ENCODE measurements at places on chromosomes 7 and 10. TPM values are rescaled to one million over a fixed set of nuclear protein-coding genes. Genes with fewer than 3 reads are reported as not detected.

GRCh38 chr10:120460776-120461175 is 3.7 kb downstream of the PLPP4 start:
- DNase-seq: no peak
- H3K4me1 ChIP-seq: no peaks in the 10 kb centered on the region
- H3K36me3 ChIP-seq: no peaks in the 10 kb centered on the region
- no peak overlapping the region for H3K4me3 ChIP-seq
- H3K27ac ChIP-seq: no peak overlapping the region
- no peaks in the 10 kb centered on the region for H3K27me3 ChIP-seq

- H3K36me3 ChIP-seq: no peaks in the 10 kb centered on the region
- H3K27me3 ChIP-seq: no peaks in the 10 kb centered on the region
- H3K27ac ChIP-seq: no peak overlapping the region
- no peak overlapping the region for H3K4me3 ChIP-seq
- DNase-seq: no peak
- H3K4me1 ChIP-seq: peaks cover 4% of the 10 kb centered on the region
These were observed 15.9 kb upstream of the AKR1E2 start for GRCh38 chr10:4810092-4810491.

- no peak for DNase-seq
- H3K27me3 ChIP-seq: no peaks in the 10 kb centered on the region
- no peak overlapping the region for H3K4me3 ChIP-seq
- H3K4me1 ChIP-seq: no peaks in the 10 kb centered on the region
- H3K36me3 ChIP-seq: no peaks in the 10 kb centered on the region
- H3K27ac ChIP-seq: no peak overlapping the region
These were observed 110.7 kb downstream of the LRMDA start for GRCh38 chr10:75542084-75542483.

- DNase-seq: no peak
- no peak overlapping the region for H3K4me3 ChIP-seq
- no peak overlapping the region for H3K27ac ChIP-seq
- H3K27me3 ChIP-seq: no peaks in the 10 kb centered on the region
- no peaks in the 10 kb centered on the region for H3K36me3 ChIP-seq
- H3K4me1 ChIP-seq: peaks cover 66% of the 10 kb centered on the region
These were observed 70.5 kb upstream of the SP4 start for GRCh38 chr7:21357151-21358097.

DNA sequence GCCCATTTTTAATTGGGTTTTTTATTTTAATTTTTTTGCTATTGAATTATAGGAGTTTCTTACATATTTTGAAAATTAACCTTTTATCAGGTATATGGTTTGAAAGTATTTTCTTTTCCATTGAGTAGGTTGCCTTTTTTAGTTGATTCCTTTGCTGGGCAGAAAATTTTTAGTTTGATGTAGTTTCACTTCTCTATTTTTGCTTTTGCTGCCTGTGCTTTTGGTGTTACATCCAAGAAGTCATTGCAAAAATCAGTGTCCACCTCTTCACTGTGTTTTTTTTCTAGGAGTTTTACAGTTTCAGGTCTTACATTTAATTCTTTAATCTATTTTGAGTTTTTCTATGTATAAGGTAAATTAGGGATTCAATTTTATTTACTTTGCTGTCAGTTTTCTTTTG is 129.8 kb upstream of the FERD3L start:
- DNase-seq: no peak
- no peak overlapping the region for H3K4me3 ChIP-seq

GRCh38 chr7:134532180-134532953 is 5.0 kb downstream of the AKR1B10 start:
- H3K4me3 ChIP-seq: no peak overlapping the region
- no peaks in the 10 kb centered on the region for H3K4me1 ChIP-seq
- DNase-seq: no peak
- no peak overlapping the region for H3K27ac ChIP-seq
- no peaks in the 10 kb centered on the region for H3K27me3 ChIP-seq

- DNase-seq: no peak
- H3K27ac ChIP-seq: no peak overlapping the region
- H3K36me3 ChIP-seq: no peaks in the 10 kb centered on the region
- H3K27me3 ChIP-seq: no peaks in the 10 kb centered on the region
- no peak overlapping the region for H3K4me3 ChIP-seq
- no peaks in the 10 kb centered on the region for H3K4me1 ChIP-seq
These were observed 374.8 kb upstream of the AKR1E2 start for GRCh38 chr10:4450981-4451908.

- H3K4me1 ChIP-seq: peaks cover 13% of the 10 kb centered on the region
- H3K27ac ChIP-seq: peak overlapping the region; percentile 94
- no peaks in the 10 kb centered on the region for H3K36me3 ChIP-seq
- no peaks in the 10 kb centered on the region for H3K27me3 ChIP-seq
- peak overlapping the region; percentile 59 for H3K4me3 ChIP-seq
- no peak for DNase-seq
These were observed 23.0 kb downstream of the ZFAND2A start for GRCh38 chr7:1136841-1137516.

- H3K27me3 ChIP-seq: no peaks in the 10 kb centered on the region
- no peaks in the 10 kb centered on the region for H3K36me3 ChIP-seq
- H3K4me1 ChIP-seq: no peaks in the 10 kb centered on the region
- DNase-seq: no peak
- H3K27ac ChIP-seq: no peak overlapping the region
- no peak overlapping the region for H3K4me3 ChIP-seq
These were observed 106.8 kb downstream of the POLL start for GRCh38 chr10:101481256-101481655.

GRCh38 chr7:11638011-11638774 is 193.8 kb downstream of the THSD7A start:
- H3K4me1 ChIP-seq: no peaks in the 10 kb centered on the region
- no peaks in the 10 kb centered on the region for H3K27me3 ChIP-seq
- H3K36me3 ChIP-seq: no peaks in the 10 kb centered on the region
- no peak overlapping the region for H3K27ac ChIP-seq
- no peak for DNase-seq

- H3K4me3 ChIP-seq: no peak overlapping the region
- no peaks in the 10 kb centered on the region for H3K36me3 ChIP-seq
- H3K4me1 ChIP-seq: no peaks in the 10 kb centered on the region
- no peak for DNase-seq
- H3K27ac ChIP-seq: no peak overlapping the region
These were observed 558.7 kb upstream of the VSTM2A start for GRCh38 chr7:53983480-53983879.

GRCh38 chr7:91940572-91941341 is at the start of gene AKAP9:
AKAP9 (plus strand) TSS chr7:91940862; CDS start chr7:91941100, 238 bp downstream.
- H3K36me3 ChIP-seq: no peaks in the 10 kb centered on the region
- peak within 1 kb of the TSS; percentile 93 for H3K4me3 ChIP-seq
- H3K4me1 ChIP-seq: peaks cover 26% of the 10 kb centered on the region
- peak within 1 kb of the TSS; percentile 92 for H3K27ac ChIP-seq
- peak; percentile 87 for DNase-seq
- H3K27me3 ChIP-seq: no peaks in the 10 kb centered on the region

GRCh38 chr7:126715076-126715475 is 537.7 kb downstream of the GRM8 start:
- H3K4me3 ChIP-seq: no peak overlapping the region
- H3K27ac ChIP-seq: no peak overlapping the region
- no peaks in the 10 kb centered on the region for H3K27me3 ChIP-seq
- no peaks in the 10 kb centered on the region for H3K4me1 ChIP-seq

GRCh38 chr10:49277973-49278372 is 21.0 kb upstream of the C10orf71 start:
- no peak overlapping the region for H3K4me3 ChIP-seq
- H3K27ac ChIP-seq: no peak overlapping the region
- no peaks in the 10 kb centered on the region for H3K36me3 ChIP-seq
- DNase-seq: no peak

DNA sequence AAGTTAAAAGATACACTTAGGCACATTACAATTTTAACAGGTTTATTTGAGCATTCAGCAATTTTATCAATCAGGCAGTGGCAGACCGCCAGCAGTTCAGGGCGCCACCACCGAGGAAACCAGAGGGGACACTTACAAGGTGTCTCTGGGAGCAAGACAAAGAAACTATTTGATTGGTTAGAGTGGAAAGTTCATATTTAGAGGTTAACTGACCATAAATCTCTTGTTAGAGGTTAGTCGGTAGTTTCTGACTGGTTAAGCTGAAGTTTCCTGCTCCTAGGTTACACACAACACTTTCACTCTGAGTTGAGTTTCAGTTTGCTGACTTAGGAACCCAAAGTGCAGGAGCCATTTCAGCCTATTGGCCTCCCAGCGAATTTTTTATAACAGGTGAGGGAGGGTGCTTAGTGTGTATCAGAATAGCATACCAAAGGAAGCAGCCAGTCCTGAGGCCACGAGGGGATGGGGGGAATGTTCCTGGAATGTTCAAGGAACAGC is 10.8 kb upstream of the PVRIG start:
- no peaks in the 10 kb centered on the region for H3K36me3 ChIP-seq
- H3K27me3 ChIP-seq: no peaks in the 10 kb centered on the region
- peak overlapping the region; percentile 39 for H3K4me3 ChIP-seq
- no peak for DNase-seq
- no peak overlapping the region for H3K27ac ChIP-seq

DNA sequence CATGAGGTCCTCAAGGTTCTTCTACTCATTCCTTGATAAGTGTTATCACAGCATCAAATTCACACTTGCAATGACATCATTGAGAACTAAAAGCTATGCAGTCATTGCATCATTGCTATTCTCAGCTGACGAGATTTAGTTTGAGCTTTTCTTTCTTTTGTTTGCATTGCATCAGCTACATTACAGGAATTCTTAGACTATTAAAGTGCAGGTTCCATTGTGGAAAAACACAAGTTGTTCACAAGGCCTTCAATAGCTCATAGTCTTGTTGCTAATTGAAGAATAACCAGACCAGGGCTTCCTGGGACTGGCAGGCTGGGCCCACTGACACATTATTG is 139.3 kb downstream of the CXCL12 start:
- no peak overlapping the region for H3K27ac ChIP-seq
- DNase-seq: no peak
- H3K27me3 ChIP-seq: no peaks in the 10 kb centered on the region
- H3K36me3 ChIP-seq: no peaks in the 10 kb centered on the region
- no peaks in the 10 kb centered on the region for H3K4me1 ChIP-seq
- no peak overlapping the region for H3K4me3 ChIP-seq

DNA sequence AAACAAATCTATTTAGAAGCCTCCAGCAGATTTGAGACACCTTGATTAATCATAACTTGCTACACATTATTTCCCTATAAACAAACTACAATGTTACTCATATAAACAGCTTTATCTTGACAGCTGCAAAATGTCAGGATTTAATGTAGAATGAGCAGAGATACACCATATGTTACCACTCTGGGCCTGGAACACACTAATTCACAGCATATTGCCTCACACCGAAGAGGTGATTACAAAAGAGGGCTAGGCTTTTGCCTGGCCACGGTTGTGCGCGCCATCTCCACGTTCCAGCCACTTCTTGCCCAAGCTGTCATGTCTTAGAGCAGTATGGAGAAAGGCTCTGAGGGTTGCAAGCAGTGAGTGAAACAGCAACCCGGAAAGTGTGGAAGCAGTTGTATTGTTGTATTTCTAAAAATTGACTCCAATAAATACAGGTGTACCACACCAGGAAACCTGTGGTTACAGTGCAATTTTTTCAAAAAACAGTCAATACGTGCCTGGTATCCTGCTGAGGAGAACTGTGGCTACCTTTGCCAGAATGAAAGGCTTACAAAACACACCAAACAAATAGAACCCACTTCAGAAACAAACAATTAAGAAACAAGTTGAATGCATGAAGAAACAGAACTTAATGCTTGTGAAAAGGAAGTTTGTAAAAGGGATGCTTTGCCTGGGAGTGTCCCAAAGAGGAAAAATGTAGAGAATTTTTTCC is 498.1 kb downstream of the PLXNA4 start:
- H3K27ac ChIP-seq: no peak overlapping the region
- no peaks in the 10 kb centered on the region for H3K4me1 ChIP-seq
- no peaks in the 10 kb centered on the region for H3K27me3 ChIP-seq
- no peak for DNase-seq
- no peak overlapping the region for H3K4me3 ChIP-seq
- no peaks in the 10 kb centered on the region for H3K36me3 ChIP-seq

- H3K27ac ChIP-seq: no peak overlapping the region
- DNase-seq: no peak
- no peaks in the 10 kb centered on the region for H3K36me3 ChIP-seq
These were observed 8.6 kb downstream of the LZTS2 start for GRCh38 chr10:101007915-101008822.

- H3K4me3 ChIP-seq: no peak overlapping the region
- H3K4me1 ChIP-seq: no peaks in the 10 kb centered on the region
- H3K36me3 ChIP-seq: no peaks in the 10 kb centered on the region
- no peak for DNase-seq
These were observed 52.1 kb downstream of the GNAI1 start for GRCh38 chr7:80186721-80187120.

DNA sequence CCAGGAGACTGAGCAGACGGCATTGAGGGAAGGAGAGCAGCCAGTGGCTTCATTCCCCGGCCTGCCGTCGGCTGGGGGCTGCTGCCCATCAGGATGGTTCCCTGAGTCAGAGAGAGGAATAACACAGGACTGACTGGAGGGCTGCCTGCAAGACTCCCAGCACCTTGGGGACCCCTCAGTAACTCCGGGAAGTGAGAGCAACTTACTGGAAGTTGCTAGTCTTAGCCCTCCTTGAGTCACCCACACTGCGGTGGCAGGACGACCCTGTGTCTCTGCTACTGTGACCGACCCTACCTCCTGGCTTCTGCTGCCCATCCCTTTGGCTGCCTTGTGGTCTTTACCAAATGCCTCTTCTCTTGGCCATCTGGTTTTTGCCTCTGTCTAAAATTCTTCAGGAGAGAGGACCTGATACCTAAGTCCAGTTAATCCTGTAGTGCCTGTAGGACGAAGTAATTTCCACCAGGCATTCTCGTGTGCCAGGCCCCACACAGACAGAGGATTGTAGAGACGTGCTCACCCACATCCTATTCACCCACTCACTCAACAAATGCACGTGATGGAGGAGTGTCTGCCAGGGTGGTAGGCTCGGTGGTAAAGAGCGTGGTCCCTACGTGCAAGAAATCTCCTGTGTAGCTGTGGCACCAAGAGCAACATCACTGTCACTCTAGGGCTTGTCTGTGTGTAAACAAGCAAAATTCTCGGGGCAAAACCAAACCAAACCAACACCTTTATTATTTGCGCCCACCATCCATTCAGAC is 156.5 kb downstream of the PRKCQ start:
- DNase-seq: no peak
- no peaks in the 10 kb centered on the region for H3K4me1 ChIP-seq
- no peak overlapping the region for H3K27ac ChIP-seq
- H3K4me3 ChIP-seq: no peak overlapping the region
- H3K27me3 ChIP-seq: no peaks in the 10 kb centered on the region
- H3K36me3 ChIP-seq: peaks cover 11% of the 10 kb centered on the region

GRCh38 chr10:131149586-131149985 is 161.9 kb downstream of the TCERG1L start:
- no peak for DNase-seq
- no peak overlapping the region for H3K27ac ChIP-seq
- no peaks in the 10 kb centered on the region for H3K36me3 ChIP-seq
- no peak overlapping the region for H3K4me3 ChIP-seq

DNA sequence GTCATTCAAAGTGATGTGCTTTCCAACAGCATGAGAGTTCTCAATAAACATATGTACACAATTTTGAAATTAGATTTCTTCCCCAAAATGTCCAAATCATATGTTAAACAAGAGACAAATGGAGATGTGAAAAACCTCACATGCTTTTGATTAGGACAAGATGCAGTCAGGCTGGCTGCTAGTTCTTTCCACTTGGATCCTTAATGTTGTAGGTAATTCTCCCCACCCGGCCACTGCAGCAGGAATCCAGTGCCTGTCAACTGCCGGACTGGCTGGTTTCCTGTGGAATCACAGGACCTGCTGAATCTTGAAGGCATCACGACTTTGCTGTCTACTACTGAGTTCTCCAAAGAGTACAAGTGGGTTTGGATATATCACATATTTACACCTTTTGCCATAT is 138.6 kb upstream of the AKR1E2 start:
- H3K27me3 ChIP-seq: no peaks in the 10 kb centered on the region
- no peak overlapping the region for H3K27ac ChIP-seq
- no peaks in the 10 kb centered on the region for H3K36me3 ChIP-seq
- no peak for DNase-seq
- H3K4me1 ChIP-seq: no peaks in the 10 kb centered on the region

Gene CUZD1
- total RNA-seq: 1.8 TPM
